Stimulated activated CD8-positive, alpha-beta memory T cell treated with anti-CD3 and anti-CD28 coated beads, Interleukin-4, amount 100 ng/mL, for 24 hours (primary cell): ENCODE measurements at places on chromosomes 5 and 9.

DNA sequence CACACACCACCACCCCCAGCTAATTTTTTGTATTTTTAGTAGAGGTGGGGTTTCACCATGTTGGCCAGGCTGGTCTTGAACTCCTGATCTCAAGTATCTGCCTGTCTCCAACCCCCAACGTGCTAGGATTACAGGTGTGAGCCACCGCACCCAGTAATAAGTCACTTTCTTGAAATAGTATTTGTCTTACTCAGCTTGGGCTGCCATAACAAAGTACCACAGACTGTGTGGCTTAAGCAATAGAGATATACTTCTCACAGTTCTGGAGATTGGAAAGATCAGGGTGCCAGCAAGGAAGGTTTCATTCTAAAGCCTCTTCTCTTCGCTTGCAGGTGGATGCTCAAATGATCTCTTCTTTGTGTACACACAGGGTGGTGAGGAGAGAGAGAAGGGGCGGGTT, 99.8 kb downstream of the ARRDC3 start:
- no peak for DNase-seq

- peak; percentile 11 for DNase-seq
Observed at GRCh38 chr5:150486402-150487198, 21.3 kb upstream of the NDST1 start.

DNA sequence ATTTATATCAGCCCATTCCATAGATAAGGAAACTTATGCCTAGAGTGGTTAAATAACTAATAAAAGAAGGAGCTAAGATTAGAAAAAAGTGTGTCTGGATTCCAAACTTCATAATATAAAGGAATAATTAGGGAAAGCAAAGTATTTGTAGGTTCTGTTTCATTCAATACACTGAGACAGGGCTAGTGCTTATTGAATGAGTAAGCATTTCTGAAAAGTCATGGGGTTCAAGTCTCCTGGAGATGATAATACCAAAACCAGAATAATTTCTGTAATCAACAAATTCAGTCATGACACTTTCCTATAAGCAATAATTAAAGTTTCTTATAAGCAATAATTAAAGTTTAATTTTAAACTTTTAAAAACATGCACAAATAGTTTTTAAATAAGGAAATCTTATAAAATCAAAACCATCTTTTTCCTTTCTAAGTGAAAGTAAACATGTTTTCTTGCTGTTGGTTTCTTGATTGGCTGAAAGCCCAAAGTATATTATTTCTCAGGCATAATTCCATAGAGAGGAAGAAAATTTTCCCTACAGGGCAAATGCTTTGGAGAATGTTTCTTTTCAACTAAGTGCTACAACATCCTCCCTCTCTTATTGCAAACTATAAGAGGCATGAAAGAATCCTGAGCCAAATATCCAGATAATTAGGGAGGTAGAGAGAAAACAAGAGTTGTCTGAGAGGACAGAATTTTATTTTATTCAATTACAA, 510.2 kb downstream of the PRELID2 start:
- DNase-seq: no peak

GRCh38 chr5:13708906-13709305, 235.6 kb downstream of the DNAH5 start:
- no peak for DNase-seq

DNA sequence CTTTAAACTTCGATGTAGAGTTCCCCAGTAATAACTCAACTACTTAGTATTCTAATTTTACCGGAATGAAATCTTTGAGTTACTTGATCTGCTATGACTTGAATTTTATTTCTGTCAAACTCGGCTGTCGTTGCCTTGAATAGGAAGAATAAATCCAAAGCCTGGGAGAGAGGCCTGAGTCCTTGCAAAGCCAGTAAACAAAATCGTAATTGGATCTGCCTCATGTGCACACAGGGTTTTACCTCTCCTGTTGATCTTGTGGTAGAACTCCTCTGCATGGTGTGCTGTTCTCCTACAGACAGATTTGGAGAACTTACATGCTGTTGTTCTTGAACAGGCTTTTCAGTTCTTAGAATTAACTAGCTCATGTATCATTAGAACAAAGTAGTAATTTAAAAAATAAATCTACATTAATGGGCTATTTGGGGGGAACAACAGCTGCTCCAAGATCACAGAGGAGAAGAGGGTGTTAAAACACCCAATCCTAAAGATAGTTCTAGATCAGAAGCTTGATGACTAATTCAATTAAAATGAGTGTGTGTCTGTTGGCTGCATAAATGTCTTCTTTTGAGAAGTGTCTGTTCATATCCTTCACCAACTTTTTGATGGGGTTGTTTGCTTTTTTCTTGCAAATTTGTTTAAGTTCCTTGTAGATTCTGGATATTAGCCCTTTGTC, 28.9 kb downstream of the HSPB3 start:
- no peak for DNase-seq

DNA sequence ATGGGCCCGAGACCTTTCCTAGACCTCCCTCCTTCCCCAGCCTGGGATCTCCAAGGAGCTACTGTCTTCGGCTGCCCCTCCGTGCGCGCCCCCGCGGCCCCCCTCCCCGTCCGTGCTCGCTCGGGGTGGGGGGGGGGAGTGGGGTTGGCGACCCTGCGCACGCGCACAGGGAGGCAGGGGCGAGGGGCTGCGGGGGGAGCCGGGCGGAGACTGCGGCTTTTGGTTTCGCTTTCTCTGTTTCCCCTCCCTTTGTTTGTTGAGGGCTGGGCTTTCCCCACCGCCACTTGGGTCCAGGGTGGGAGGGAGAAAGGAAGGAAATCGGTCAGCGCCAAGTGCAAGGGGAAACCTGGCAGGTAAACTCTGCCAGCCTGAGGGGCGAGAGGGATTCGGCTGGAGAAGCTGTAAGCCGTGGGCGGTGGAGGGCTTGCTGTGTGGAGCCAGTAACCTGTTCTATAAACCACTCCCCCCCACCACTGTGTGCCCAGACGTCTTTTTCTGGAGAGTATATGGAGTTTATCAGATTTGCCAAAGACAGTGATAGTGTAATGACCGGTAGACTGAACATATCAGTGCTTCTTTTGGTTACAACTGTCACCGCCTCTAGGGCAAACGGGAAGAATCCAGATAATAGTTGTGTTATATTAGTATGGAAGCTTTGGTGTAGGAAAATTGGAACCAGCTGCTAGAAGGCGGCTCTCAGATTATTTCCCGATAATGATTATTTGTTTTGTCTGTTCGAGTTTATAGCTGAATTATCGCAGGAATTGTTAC, 684 bp downstream of the DNAJA1 start:
- peak; percentile 69 for DNase-seq

- no peak for DNase-seq
Observed at GRCh38 chr5:144237851-144238250, 67.2 kb downstream of the KCTD16 start.

- DNase-seq: no peak
Observed at GRCh38 chr5:59521476-59521875, 372.1 kb downstream of the PDE4D start.
